ENCODE measurements at places on chromosomes 4 and X. TPM values are rescaled to one million over a fixed set of nuclear protein-coding genes. Genes with fewer than 3 reads are reported as not detected.
A peak's percentile ranks its signal among the peaks of the same experiment; 100 is the strongest.

The GSX2 gene
- total RNA-seq: not detected

The FHDC1 gene
- 0.36 TPM for total RNA-seq

DNA sequence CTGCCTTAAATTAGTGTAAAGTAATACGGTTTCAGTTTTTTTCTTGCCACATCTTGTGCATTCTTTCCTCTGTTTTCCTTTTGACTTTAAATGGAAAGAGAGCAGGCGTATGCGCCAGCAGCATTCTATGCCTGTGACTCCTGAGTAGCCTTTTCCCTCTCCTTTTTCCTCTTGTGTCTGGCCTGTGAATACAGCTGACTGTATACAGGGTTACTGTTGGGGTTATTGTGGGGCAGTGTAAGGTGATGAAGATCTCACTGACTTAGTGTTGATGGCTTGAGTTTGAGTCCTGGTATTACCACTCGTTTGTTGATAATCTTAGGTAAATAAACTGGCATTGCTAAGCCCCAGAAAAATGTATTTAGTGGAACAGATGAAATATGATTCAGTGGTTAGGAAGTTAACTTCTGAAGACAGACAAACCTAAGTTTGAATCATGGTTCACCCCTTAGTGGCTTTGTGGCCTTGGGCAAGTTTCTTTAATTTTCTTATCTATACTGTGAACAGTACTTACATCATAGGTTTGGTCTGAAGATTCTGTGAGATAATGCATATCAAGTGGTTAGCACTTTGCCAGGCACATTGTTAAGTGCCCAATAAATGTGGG, 105.1 kb downstream of the FNIP2 start:
- DNase-seq: peak; percentile 81

- no peak for DNase-seq
Measured at GRCh38 chrX:85977218-85977617, 70.1 kb downstream of the CHM start.

DNA sequence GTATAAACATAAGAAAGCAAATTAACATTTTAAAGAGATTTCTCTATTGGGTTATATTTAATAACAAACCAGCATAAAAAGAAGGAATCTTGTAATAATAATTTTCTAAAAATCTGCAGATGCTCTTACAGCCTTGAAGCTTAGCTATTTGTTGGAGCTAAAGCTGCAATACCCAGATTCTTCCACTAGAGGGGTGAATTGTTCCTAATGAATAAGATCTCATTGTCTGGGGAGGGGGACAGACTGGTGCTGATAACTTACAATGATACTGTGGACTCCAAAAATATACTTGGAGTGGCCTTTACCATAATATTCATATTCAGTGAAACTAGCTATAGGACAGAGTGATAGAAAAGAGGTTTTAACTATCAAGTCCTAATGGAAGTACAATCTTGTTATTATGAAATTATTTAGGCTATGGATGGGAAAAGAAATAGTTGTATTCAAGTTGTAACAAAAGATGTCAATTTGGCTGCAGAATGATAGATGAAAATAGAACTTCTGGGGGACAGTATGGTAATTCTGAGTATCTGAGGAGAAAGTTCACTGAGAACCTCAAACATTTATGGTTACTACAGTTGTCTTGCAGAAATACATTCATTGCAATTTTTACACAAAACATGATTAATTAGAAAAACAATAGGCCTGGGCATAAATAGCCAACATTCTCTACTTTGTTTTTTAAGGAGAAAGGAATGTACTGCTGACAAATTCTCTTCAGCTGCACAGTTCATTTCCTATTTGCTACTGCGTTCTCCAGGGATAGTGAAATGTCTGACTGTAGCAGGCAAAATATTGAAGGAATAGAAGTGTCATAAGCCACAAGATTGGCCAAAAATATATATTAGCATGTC, 443.3 kb downstream of the GBA3 start:
- peak; percentile 69 for DNase-seq

- no peak for DNase-seq
Measured at GRCh38 chrX:130895299-130895698, 7.7 kb downstream of the ENOX2 start.

All from osteoblast (primary cell).